ENCODE measurements at places on chromosomes 1 and 21. TPM values are rescaled to one million over a fixed set of nuclear protein-coding genes. Genes with fewer than 3 reads are reported as not detected.
A peak's percentile ranks its signal among the peaks of the same experiment; 100 is the strongest.

Gene SPATA45
- not detected for total RNA-seq

Gene OPTC
- total RNA-seq: not detected

Gene GJA4
- total RNA-seq: not detected

Gene SYNC
- total RNA-seq: not detected

Gene TEDDM1
- total RNA-seq: not detected

Gene AMY1C
- not detected for total RNA-seq

Gene KCNQ4
- 0.87 TPM for total RNA-seq

Gene TFF2
- not detected for total RNA-seq

Gene PLPP3
- total RNA-seq: not detected

Gene LPAR3
- 0.74 TPM for total RNA-seq

Gene BATF3
- 32.6 TPM for total RNA-seq

GRCh38 chr1:219279017-219279770 is 105.5 kb downstream of the LYPLAL1 start:
- DNase-seq: no peak

- peak; percentile 65 for DNase-seq
Observed at GRCh38 chr1:180213401-180214170, 16.5 kb upstream of the LHX4 start.

DNA sequence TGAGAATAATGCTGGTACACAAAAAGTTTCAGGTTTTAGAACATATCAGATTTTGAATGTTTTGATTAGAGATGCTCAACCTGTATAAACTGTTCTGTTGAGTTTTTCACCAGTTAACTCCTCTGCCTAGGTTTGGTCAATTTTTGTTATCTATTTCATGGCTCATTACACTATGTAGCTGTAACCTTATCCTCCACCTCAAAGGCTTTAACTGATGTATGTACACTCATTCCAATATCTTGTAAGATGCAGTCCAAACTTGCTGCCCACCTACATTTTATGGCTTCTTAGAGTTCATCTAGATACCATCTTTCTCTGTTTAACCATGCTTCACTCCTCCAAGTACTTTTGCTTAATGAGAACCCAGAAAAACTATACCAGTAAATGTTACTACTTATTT is 107.8 kb downstream of the EIF4G3 start:
- no peak for DNase-seq

DNA sequence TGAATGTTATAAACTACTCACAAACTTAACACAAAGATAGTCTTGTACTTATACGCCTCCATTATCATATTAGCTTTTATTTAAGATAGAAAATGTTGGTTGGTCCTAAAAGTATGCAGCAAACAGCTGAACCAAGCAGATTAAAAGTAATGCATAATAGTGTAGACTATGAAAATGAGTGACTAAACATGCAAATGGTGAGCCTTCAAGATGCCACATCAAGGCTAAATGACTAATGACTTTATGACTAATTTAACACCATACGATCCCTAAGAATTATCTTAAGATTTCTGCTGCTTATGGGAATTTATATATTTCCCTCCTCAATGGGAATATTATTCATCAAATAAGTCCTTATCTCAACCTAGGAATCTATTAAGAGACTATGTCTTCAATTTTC is 4.6 kb downstream of the GPATCH2 start:
- DNase-seq: no peak

- DNase-seq: peak; percentile 75
Observed at GRCh38 chr21:42684109-42684916, 30.9 kb downstream of the PDE9A start.

DNA sequence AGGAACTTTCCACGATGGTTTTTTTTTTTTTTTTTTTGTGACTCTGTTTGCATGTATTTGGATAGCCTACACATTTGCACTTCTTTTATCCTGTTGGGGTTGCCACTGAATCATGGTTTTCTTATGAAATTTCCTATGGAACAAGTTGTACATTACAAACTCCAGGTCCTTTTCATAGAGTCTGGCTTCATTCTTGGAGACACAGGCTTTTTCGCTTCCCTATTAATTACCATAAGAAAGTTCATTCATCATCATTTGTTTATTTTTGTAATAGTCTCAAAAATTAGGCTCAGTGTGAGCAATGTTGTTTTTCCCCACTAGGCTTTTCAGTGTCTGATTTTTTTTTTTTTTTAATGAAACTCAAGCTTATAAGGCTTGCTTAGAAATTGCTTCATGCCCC is 179.4 kb downstream of the FMN2 start:
- DNase-seq: no peak

DNA sequence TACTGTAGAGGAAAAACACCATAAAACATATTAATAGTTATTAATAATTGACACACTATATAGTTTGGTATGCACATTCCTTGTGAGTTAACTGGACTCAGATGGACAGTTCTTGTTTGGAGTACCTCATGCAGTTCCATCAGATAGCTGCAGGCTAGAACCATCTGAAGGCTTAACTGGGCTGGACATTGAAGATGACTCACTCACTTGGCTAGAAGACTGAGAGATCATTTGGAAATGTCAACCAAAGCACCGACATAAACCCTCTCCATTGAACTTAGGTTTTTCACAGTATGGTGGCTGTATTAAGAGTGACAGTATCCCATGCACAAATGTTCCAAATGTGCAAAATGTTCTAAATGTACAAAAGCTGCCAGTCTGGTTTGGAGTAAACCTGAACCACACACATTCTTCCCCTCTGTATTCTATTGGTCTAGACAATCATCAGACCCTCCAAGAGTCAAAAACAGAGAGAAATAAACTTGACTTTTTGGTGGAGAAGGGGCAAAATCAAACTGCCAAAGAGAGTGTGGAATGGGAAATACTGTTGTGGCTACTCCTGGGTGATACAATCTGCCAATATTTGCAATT is 708.4 kb downstream of the KCNT2 start:
- no peak for DNase-seq

DNA sequence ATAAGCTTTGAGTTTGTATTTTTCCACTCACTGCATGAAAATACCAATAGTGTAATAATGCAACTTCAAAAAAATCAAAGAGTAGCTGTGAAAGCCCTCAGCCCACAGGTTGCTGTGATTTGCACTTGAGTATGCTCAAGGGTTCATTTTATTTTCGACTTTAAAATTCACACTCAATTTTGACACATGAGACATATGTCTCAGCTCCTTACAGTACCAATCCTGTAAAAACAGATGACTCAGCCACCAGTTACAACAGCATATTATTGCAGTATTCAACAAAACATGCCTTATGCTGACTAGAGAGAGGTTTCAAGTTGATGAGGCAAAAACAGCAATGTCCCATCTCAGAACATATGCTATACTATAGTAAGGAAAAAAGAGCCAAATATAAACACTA is 66.1 kb downstream of the CYYR1 start:
- no peak for DNase-seq

DNA sequence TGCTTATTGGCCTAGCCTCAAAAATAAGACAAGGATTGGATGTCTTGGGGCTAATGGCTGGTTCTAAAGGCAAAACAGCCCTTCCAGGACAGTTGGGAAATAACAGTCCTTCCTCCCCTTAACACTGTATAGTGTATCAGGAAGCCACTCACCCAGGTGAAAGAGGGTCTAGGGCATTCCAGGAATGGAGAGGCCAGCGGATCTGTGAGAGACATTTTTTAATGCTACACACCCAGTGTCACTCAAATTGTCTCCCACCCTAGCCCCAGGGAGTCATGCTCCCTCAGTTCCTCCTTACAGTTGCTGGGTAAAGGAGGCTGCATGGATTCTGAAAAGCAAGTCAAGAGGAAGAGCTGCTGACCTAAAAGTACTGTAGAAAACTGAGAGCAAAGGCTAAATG is 24.1 kb upstream of the EXO1 start:
- no peak for DNase-seq

DNA sequence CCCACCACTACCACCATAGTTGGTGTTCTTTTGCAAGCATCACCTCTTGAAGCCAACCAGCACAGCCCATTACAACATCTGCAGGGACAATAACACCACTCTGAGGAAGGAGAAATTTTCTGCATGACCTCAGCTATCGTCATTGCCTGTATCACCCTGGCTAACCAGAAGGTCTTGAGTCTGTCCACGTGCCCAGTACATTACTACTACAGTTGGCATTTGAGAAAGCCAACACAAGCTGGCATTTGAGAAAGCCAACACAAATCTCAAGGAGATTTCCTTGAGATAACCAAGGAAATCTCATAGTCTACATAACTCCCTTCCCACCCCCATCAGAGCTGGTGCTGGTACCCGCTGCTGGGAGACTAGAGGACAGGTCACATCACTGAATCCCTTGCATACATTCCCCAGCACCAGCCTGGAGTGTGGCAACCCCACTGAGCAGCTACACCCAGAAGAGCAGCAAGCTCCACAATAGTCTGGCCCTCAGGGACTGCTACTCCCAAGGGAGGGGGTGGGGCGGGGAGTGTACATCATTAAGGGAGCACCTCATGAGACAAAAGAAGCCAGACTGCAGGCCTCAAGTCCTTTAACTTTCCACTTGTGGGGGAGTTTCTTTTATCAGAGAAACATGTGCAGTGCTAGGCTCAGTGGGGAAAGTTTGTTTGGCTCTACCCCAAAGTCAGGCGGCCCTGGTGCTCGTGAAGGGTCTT is 46.0 kb upstream of the GUCA2A start:
- no peak for DNase-seq

GRCh38 chr1:88169939-88170338 is 514.1 kb upstream of the PKN2 start:
- DNase-seq: no peak

DNA sequence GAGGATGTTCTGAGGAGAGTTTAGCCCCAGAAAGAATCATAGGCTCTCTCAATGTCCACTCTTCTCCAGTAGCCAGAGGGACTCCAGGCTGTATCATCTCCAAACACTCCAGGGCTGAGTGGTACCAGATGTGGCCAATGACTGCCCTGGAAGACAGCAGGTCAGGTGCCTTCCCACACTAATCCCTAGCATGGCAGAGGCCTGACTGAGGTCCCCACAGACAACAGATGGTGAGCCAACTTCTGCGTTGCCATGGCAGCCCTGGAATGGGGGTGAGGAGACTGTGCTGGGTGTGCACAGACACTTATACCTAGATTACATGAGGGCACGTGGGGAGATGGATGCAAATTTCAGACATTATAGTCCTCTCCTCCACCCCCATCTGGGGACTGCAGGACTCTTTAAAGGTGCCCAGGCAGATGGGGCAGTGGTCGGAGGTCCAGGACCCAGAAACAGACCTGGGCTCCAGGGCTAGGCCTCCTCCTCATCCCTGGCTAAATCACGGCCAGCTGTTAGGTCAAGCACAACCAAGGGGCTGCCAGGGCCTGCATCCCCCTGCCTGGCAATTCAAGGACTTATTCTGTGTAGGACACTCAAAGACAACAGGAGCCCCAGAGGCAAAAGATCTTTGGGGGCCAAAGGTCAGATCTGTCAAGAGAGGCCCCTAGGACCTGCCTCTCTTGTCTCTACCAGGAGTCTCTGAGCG is 42.9 kb downstream of the CAMK2N1 start:
- no peak for DNase-seq

DNA sequence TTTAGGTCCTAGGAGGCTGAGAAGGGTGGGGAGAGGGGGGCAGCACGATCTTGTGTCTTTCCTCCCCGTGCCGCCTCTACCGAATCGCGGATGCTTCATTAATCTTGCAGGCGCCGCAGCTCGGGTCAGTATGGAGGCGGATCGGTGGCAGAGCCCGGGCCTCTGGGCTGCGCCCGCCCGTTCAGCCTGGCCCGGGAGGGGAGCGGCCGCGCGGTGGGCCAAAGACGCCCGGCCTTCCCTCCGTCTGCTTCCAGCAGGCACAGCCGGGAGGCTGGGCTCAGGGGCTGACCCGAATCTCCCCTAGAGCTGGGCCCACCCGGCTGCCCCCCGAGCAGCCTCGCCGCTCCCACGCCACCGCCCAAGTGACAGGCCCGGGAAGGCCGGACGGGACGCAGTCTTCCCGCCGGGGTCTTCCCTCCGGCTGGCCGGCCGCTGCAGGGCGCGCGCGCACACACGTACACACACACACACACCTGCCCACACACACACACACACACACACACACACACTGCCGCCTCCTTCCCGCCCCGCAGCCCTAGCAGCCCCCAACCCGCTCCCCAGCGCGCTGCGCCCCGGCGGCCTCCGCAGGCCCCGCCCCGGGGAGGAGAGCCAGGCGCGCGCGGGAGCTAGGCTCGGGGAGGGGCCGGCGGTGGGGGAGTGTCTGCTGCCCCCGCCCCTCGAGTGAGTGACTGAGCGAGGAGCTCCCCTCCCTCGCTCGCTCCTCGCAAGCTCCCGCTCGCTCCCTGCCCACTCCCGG is at the start of gene C1orf21:
Gene C1orf21 (plus strand): TSS at position 718 of the 757 bp plus-strand sequence. CDS start 90,481 bp downstream, outside the sequence.
- DNase-seq: peak; percentile 80

DNA sequence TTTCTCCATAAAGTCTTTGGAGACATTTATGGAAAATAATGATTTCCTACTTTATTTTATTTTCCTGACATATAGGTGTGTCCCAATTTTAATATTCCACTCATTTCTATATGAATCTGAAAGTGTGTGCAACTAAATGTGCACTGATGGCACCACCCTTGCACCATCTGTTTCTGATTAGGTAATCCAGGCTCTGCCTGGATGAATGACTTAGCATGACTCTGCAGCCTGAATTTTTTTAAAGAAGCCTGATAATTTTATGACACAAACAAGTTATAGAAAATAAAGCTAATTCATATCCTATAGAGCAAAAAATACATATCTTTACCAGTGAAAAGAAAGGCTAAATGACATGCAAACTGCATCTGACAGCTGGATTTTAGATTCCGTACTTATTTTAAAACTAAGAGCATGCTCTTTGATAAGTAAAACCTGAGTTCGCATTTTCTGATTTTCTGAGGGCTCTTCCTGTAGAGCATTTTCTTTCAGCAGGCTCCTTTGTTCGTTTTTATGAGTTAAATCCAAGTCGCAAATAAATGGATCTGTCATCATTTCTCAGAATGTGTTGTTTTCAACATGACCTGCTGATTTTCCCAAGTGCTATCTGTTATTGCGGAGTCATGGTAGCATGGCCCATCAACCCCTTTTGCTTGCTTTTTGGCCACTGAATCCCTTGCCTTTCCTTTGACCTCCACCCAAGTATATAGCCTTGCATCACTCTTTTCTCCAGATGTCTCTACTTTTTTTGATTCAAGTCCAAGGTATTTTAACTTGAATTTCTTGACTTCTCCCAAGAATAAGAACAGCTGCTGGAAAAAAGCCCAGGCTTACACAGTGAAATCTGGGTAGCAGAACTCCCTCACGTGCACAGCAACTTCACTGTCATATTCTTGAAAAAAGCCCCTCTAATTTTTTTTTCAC is 52.8 kb upstream of the LYPLAL1 start:
- no peak for DNase-seq

- DNase-seq: no peak
Observed at GRCh38 chr1:177219554-177220458, 49.0 kb downstream of the BRINP2 start.

DNA sequence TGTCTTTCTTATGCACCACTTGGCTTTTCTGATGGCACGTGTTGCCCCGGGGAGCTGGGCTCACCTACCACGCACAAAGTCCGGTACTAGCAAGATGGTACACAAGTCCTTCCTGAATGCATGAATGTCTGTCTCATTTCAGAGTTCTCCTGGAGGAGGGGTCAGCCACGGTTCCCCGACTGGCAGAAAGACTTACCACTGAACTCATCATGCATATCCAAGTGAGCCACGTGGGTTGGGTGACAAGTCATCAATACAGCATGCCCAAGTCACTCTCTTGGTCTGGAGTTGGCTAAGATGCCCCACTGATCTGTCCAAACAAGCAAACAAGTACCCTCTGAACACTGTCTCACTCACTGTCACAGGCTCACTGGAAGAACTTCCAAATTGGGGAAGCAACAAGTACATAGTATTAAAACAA is 28.6 kb upstream of the MX1 start:
- no peak for DNase-seq

Measured in activated CD8-positive, alpha-beta T cell treated with anti-CD3 and anti-CD28 coated beads, Interleukin-2, amount 10 ng/mL, durations not matched to agents 7 days and 5 days (primary cell).